ENCODE measurements at places on chromosomes 13 and 19. TPM values are rescaled to one million over a fixed set of nuclear protein-coding genes. Genes with fewer than 3 reads are reported as not detected.

GRCh38 chr13:99014522-99014921 is 36.7 kb upstream of the DOCK9 start:
- DNase-seq, result no peak

SEMA6B gene
- 8.4 TPM for total RNA-seq

JAK3 gene
- 5.4 TPM for total RNA-seq

- no peak for DNase-seq
These were observed 5.4 kb upstream of the VSIG10L start for GRCh38 chr19:51347209-51347928.

DNA sequence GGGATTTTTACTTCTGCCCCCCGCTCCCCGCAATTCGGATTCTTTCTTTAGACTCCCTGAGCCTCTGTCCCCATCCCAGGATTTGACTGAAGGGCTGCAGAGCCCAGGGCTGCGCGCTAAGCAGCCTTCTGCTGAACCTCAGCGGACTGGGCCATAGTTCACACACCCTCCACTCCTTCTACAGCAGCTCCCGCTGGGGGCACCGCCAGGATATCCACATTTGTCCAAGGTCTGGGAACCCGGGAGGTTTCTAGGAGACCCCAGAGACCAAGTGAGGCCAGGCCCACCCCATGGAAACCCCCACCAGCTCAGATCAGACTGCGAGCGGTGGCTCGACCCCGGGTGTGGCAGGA is 463.3 kb downstream of the ITGBL1 start:
- no peak for DNase-seq

Measured in mucosa of descending colon (tissue), 3 donors.